ENCODE measurements at places on chromosomes 13 and 19.
A peak's percentile ranks its signal among the peaks of the same experiment; 100 is the strongest.

DNA sequence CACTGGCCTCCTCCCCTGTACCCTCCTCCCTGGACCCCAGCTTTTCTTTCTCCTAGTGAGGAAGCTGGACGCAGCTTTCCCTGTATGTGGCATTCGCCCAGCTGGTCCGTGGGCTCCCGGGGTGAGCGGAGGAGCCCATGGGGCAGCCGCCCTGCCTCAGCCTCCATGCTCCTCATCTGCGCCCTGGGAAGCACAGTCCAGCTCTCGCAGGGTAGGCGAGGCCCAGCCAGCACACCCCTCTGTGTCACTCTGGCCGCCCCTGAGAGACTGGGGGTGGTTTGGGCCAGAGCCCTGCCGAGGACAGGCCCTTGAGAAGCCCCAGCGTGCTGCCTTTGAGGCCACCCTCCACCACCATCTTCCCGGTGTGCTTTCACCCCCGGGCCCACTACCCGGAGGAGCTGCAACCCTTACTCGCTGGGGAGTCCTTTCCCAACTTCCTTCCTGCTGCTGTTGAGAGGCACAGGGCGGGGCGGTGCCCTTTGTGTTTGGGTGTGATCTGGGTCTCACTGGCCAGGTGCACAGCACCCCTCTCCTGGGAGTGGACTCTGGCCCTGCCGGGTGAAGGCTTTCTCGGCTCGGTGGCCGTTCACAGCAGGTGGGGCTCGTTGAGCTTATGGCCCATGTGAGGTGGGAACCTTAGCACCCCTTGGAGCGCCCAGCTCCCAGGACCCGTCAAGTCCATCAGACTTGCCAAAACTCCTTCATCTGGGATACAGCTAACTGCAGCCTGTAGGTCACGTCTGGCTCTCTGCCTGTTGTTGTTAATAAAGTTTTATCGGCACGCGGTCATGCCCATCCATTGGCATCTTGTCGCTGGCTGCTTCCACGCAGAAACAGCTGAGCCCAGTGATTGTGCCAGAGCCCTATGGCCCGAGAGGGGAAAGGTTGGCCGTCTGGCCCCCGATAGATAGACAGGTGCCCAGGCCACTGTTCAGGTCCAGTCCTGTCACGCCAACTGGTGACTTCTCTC is 3.2 kb downstream of the NCLN start:
- DNase-seq = no peak

GRCh38 chr13:113403255-113404104 is 39.5 kb upstream of the GRTP1 start:
- DNase-seq = no peak

GRCh38 chr19:52992109-52993004 is 21.4 kb upstream of the ERVV-1 start:
- DNase-seq = no peak

DNA sequence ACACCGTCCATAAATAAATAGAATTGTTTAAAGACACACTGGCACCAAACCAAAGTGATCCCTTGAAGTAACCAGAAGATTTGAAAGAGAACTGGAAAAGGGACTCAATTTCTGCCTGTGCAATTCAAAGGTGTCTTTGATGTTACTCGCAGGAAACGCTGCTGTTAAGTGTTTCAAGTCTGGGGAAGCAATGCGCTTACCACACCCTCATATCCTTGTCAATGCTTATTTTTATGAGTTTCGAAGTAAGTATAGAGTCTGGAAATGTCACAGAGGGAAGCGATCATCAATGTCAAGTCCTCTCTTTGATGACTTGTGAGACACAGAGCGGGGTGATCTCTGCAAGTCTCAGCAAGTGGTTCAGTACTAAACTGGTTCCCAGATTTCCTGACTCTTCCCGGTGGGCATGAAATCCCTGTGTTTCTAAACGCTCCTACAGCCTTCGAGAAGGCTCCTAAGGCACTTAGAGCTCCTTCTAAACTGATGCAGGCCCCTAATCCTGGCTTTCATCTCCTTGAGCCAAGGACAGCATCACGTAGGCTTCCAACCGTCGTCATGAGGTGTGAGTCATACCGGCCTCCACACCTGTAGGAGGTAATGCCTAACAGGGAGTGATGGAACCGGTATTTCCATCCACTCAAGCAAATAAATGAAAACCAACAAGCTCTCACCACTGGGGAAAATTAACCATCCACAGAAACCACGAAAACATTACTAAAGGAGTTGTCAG is 22.8 kb downstream of the SYDE1 start:
- peak; percentile 40 for DNase-seq

DNA sequence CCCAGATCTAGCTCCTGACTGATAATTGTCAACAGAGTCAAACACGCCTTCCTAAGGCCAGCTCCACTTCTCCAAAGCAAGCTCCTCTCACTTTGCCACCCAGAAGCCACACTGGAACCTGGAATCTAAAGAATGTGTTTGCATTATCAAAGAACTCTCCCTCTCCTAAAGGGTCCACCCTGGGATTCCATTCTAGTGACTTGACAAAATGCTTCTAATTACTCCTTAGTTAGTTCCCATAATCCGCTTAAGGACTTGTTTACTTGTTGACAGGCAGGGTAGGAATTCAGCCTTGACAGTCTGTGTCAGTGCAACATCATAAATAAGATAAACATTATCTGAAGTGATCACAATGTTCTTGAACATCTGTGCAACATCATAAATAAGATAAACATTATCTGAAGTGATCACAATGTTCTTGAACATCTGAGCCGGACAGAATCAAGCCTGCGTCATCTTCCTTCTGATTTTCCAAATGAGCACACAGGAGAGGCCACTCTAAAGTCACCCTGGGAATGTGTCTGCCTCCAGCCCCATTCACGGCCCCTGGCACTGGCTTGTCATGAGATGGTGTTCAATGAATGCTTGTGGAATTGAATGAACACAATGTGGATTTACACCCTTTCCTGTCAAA is 512.1 kb downstream of the IRS2 start:
- DNase-seq = no peak

Measured in activated CD4-positive, alpha-beta T cell treated with anti-CD3 and anti-CD28 coated beads, Interleukin-2, amount 50 U/mL, for 24 hours (primary cell).